Smooth muscle cell of the brain vasculature (primary cell): ENCODE measurements at places on chromosomes 11 and 22.

DNA sequence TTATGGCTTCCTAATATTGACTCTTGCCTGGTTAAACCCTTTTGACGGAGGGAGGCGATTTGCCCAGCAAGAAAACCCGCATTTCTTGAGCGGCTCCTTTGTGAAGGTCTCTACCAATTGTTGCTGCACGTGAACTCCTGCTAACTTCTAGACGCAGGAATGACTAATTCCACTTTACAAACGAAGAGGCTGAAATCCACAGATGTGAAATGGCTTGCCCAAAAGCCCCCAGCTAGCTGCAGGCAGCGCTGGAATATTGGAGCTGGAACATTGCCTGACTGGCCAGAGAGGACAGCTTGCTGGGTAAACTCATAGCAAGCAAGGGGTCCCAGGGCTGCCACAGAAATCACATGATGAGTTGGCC is 542 bp downstream of the GCAT start:
- no peak for DNase-seq

DNA sequence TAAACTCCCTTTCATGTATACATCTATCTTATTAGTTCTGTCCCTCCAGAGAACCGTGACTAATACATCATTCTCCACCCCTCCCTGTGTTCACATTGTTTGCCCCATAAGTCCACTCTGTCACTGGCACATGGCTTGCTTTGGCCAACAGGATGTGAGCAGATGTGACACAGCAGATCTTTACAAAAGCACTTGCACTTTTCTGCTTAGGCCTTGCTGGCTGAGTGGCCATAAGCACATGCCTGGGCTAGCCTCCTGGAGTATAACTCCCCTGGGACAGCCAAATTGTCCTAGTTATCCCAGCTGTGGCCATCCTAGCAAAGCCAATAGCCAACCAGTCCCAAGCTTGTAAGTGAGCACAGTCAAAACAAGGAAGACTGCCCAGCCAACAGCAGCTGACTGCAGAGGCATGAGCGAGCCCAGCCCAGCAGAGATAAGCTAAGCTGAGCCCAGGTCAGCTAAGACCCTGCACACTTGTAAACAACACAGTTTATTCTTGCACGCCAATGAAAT is 9.7 kb upstream of the RCN1 start:
- DNase-seq, result no peak

DNA sequence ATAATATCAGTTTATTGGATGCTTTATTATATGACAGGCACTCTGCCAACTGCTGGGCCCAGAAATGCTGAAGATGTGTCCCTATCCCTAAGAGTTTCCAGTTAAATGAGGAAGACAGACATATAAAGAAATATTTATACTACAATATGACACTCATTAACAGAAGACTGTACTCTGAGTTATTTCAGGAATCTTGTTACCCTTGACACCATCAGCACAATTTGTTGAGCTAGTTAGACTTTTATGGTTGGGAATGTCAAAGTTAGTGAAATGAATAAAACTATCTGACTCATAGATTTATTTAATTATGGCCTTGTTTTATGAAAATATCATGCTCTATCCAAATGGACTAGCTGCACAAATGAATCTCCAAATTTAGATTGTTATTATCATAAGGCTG is 25.6 kb upstream of the MSANTD4 start:
- DNase-seq, result no peak

DNA sequence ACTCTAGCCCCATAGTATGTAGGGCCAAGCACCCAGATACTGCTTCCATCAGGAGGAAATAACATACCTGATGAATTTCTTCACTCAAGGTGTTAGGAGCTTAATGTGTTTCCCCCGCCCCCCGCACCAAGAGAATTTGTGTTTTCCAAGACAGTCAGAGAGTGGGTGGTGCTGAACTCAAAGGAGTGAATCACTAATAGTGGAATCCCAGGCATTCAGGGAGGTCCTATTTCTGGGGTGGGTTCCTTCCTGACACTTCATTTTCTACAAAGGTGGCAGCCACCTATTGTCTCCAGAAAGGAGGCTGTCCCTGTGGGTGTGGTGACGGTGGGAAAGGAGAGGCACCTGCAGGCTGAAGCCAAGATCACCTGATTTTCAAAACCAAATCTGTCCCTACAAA is 50.8 kb upstream of the ELF5 start:
- DNase-seq, result no peak

GRCh38 chr11:73188301-73188700 is 29.8 kb upstream of the P2RY2 start:
- DNase-seq, result no peak

DNA sequence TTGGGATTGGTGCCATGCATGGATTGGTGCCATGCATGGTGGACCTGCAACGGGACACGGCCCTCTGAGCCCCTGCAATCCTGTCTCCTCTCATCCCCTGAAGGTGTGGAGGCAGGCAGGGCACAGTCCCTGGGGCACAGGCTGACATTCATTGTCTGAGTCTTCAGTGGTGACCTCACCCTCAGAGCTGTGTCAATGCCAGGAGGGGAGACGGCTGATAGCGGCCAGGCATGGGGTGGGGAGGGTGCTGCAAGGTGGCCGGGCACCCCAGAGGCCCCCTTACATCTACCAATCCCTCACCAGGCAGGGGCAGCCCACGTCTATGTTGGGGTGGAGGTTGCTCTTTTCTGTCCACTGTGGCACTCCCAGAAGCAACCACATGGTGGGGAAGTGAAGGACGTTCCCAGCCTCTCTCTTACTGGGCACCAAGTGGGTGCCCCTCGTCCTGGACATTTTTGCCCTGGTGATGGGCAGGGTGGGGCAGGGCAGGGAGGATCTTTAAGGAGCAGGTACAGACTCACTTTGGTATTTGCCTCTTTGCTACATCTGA is 47.6 kb downstream of the NECTIN1 start:
- DNase-seq, result no peak

DNA sequence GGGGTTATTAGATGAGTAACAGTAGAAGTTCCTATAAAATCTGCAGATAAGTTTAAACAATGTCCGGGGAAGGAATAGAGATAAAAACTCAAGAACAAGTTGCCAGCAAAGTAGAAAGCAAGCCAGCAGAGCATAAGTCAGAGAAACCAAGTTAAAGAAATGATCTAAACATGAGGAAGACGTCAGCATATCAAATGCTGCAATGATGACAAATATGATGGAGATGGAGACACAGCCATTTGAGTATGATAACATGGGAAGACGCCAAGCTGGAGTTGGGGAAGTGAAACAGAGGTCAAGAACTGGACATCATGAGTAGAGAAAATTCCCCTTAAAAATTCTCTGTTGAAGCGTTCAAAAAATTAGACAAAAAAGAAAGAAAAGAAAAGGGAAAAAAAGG is 571.5 kb downstream of the CNTN5 start:
- no peak for DNase-seq

GRCh38 chr22:27913162-27913741 is 5.8 kb downstream of the PITPNB start:
- no peak for DNase-seq

- no peak for DNase-seq
These were observed 21.3 kb downstream of the ZBTB16 start for GRCh38 chr11:114080769-114081168.
